ENCODE measurements at places on chromosomes 16 and 17.
A peak's percentile ranks its signal among the peaks of the same experiment; 100 is the strongest.

- DNase-seq: no peak
Measured at GRCh38 chr17:37392024-37392590, 14.5 kb downstream of the ACACA start.

DNA sequence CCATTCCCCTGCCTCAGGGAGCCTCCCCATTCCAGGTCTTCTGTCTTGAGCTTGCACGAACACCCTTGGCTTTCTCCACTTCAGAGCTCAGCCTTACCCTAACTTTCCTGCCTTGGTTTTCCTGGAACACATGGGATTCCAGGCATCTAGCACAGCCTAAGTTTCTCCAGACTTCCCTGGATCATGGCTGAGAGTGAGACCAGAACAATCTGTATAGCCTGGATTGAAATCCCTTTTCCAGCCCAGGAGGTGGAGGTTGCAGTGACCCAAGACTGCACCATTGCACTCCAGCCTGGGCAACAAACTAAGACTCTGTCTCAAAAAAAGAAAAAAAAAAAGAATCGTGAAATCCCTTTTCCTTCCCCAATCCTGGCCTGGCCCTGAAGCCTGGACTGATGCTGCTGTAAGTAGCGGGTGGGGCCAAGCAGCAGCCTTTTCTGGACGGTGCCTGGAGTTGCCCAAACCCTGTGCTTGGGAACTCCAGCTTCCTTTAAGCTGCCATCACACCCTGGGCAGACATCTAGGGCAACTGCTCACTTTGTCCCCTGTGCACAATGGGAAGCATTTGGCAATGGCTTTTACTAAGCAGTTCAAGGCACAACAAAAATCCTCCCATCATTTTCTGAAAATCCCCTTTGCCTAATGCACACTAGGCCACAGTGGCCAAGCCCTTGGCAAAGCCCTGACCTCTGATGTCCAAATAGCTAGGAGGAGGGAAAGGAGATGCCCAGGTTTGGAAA, 12.0 kb upstream of the SLC16A5 start:
- DNase-seq: no peak

GRCh38 chr16:69123910-69124309, 8.5 kb downstream of the CHTF8 start:
- peak; percentile 23 for DNase-seq

DNA sequence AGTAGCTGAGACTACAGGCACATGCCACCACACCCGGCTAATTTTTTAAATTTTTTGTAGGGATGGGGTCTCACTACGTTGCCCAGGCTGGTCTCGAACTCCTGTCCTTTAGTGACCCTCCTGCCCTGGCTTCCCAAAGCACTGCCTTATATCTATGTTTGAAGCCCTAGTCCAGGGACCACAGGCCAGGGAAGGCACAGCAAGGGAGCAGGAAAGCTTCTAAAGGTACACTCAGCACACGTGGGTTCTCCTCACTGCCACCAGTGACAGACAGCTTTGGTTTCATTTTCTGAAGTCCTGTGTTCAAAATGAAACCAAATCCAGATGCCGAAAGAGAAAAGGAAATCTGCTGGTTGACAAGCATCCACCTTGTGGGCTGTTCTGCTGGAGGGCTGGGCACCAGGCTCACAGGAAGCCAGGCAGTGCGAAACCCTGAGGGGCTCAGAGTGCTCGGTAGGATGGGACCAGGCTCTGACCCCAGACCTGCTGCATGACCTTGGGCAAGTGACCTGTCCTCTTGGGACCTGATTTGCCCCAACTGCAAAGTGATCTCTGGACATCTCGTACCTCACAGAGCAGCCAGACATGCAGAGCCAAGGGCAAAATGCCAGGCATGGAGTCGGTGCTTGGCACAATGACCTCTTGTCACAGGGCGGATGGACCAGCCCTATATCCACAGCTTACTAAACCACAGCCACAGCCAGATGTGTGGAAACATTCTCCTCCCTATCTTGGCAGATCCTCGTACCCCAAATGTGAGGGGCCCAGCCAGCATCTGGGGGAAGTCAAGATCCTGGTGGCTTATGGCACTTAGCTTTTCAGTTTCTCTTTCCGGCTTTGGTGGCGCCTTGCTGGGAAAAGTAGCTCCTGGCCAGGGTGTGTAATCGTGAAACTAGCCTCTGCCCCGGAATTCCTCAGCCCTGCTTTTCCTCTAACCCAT, 2.8 kb upstream of the SOCS1 start:
- DNase-seq: no peak

GRCh38 chr16:65548470-65548869, 426.6 kb upstream of the CDH11 start:
- DNase-seq: no peak

DNA sequence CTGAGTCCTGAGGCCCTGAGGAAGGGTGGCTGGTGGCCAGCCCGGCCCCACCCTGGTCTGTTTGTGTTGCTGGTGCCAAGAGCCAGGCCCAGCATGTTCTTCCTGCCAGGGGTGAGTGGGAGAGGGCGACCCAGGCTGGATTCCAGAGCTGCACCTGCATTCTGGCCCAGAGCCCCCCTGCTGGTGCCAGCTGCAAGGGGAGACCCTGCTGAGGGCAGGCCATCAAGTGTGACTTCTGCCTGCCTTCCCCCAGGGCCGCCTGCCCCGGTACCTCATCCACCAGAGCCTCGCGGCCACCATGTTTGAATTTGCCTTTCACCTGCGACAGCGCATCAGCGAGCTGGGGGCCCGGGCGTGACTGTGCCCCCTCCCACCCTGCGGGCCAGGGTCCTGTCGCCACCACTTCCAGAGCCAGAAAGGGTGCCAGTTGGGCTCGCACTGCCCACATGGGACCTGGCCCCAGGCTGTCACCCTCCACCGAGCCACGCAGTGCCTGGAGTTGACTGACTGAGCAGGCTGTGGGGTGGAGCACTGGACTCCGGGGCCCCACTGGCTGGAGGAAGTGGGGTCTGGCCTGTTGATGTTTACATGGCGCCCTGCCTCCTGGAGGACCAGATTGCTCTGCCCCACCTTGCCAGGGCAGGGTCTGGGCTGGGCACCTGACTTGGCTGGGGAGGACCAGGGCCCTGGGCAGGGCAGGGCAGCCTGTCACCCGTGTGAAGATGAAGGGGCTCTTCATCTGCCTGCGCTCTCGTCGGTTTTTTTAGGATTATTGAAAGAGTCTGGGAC, 2.4 kb upstream of the TCAP start:
- DNase-seq: no peak

- no peak for DNase-seq
Measured at GRCh38 chr16:75485230-75486013, 9.8 kb downstream of the CHST6 start.

- no peak for DNase-seq
Measured at GRCh38 chr17:40516581-40517285, 15.3 kb upstream of the TNS4 start.

- no peak for DNase-seq
Measured at GRCh38 chr17:31738996-31739699, 119.9 kb downstream of the COPRS start.

DNA sequence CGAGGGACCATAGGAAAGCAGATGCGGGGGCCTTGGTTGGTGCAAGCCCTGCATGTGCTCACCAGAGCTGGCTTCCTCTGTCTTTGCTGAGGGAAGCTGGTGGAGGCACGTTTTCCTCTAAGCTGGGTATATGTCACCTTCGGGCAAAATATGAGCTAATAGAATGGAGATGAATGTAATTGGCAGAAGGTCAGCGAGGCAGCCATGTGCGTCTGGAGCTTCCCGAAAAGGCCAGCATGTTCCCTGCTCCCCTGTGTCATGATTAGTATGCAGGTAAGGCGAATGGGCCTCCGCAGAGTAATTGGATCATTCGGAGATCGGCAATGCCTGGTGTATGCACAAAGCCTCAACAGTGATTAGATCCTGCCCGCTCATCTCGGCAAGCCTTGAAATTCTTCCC, 806.2 kb upstream of the EEF2KMT start:
- no peak for DNase-seq

DNA sequence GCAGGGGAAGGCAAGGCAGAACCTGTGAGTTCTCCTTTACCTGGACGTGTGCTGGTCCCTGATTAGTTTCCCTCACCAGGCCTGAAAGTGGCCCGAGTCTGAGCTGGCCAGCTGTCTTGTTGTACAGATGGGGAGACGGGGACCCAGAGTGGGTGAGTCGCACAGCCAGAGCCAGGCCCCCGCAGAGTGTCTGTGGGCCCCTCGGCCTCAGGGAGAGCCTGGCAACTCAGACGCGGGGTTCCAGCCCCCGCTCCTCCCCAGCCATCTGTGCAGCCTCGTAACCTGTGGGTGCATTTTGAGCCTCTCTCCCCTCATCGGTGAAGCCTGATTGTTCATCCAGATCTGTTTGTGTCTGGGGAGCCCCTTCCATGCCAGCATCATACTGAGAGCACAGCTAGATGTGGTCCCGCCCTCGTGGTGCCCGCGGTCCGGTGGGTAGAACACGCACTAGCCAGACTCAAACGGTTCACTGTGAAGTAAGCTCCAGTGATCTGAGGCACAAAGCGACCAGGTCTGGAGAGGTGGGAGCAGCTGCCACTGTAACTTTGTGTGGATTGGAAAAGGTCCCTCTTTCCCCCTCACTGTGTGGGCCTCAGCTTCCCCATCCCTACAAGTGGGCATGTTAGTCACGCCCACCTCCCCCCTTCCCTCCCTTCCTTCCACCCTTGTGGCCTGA, 6.0 kb upstream of the NDRG4 start:
- no peak for DNase-seq

DNA sequence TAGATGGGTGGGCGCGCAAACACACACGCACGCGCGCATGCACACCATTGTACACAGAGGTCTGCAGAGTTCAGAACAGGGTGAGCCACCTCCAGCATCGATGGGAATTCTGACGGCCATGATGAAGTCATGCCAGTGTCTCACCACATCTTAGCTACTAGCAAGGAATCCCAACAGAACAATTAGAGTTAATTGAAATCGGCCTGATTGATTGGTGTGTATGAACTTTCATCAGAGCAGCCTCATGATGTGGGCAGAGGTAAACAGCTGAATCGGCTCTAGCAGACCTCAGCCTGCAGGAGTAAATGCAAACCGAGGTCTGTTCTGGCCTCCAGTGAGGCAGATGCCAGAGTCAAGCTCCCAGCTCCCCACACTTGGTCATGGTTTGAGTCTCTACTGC, 200.6 kb downstream of the CBLN1 start:
- no peak for DNase-seq

GRCh38 chr17:78923660-78924453, 1.3 kb downstream of the TIMP2 start:
- no peak for DNase-seq

GRCh38 chr16:68490829-68491575, 42.7 kb upstream of the SMPD3 start:
- no peak for DNase-seq

- DNase-seq: no peak
Measured at GRCh38 chr16:75320435-75320834, 69.0 kb upstream of the BCAR1 start.

DNA sequence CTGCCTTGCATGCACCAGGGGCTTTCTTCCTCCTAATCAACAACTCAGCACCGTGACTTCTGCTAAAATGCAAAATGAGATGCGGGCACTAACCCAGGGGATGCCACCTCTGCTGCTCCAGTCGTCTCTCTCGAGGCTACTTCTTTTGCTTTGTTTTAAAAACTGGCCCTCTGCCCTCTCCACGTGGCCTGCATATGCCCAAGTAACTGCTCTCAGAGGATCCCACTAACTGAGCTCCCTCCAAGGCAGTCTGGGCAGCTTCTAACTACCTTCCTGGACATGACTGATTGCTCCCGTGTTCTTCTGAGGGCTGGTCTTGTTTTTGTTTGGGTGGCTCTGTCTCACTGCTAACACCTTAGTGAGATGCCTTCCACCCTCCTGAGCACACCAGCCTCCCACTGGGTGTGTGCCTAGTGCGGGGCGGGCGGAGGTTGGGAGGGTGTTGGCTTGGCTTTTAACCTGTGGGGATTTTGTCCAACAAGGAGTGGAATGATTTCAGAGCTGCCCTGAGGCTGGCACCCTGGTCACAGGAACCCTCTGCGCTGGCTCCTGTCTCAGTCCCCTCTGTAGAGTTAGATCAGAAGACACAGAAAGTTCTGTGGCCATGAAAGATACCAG, 8.9 kb upstream of the LGALS9 start:
- no peak for DNase-seq

DNA sequence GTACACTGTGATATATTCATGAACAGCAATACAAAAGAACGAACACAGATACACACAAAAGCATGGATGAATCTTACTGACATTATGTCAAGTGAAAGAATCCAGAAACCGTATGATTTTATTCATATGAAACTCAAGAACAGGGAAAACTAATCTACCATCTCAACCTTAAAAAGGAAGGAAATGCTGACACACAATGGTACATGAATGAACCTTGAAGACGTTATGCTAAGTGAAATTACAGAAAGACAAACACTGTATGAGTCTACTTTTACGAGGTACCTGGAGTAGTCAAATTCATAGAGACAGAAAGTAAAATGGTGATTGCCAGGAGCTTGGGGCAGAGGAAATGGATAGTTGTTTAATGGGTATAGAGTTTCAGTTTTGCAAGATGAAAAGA, 8.7 kb upstream of the PRKCB start:
- DNase-seq: no peak

GRCh38 chr16:83914091-83914710, 15.3 kb downstream of the MLYCD start:
- DNase-seq: no peak

- DNase-seq: no peak
Measured at GRCh38 chr16:7431723-7432122, 99.1 kb downstream of the RBFOX1 start.

- DNase-seq: no peak
Measured at GRCh38 chr16:48381201-48381600, 4.0 kb downstream of the SIAH1 start.

GRCh38 chr17:54608634-54609155, 292.0 kb upstream of the TOM1L1 start:
- DNase-seq: no peak

DNA sequence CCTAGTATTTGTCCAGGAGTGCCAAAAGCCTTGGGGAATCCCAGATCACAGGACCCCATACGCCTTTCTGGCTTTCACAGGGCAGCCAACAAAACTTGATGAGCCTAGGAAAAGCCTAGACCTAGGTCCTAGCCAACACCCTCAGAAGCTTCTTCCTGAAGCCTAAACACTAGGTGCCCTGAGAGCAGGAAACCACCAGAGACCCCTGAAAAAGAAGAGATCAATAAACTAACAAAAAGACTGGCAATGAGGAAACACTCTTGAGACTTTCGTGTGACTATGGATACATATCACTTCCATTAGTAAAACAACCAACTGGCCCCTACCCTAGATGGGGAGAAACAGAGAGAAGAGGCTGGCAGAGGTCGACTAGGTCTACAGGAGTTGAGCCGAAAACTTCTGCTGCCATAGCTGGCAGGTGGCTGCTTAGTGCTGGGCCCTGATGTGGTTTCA, 1.2 kb downstream of the ORMDL3 start:
- DNase-seq: no peak

Measured in NCI-H1930 (cell line).